ENCODE measurements at places on chromosomes 2 and 18.

DNA sequence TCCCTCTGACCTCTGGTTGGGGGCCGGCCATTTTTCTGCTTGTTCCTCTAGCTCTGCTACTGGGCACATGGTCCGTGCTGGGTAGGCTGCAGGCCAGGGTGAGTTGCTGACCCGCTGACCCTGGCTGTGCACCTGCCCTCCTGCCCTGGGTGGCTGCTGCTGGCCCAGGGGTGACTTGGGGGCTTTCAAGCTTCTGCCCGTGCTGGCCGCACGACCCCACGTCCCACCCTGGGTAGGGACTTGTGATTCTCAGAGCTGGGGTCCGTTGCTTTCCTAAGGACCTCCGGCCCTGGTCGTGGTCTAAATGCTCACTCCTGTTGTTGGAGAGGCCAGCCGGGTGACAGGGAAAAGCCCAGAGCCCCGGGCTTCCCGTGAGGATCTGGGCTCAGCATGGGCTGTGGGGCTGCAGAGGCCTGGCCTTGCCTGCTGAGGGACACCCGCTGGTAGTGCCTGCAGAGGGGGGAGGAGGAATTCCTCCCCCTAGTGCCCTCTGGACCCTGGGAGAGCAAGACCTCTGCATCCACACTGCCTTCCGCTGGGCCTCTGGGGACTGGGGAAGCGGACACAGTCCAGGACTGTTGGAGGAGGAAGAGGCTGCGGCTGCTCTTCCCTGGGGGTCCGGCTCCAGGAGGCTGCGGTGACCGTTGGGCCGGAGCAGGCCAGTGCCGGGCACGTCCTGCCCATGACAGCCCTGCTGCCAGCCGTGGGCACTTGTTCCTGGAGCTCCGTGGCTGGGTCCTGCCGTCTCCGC is 6.3 kb upstream of the GAL3ST2 start:
- DNase-seq, result no peak

DNA sequence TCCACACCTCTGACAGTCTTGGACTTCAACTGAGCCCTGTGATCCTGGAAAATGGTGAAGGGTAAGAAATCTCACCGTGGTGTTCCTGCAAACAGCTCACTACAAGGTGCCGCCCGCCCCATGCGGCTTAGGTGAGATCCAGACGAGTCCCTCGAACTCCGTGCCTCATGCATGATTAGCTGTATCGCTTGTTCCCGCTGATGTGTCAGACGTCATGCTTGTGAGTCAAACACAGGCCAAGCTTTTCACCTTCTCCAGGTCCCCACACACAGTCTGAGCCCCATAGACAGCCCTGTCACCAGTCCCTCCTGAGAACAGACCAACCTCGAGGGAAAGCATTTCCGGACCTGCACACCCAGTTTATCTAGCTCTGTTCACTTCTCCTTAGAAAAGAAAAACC is 740.5 kb downstream of the GALR1 start:
- DNase-seq, result no peak

DNA sequence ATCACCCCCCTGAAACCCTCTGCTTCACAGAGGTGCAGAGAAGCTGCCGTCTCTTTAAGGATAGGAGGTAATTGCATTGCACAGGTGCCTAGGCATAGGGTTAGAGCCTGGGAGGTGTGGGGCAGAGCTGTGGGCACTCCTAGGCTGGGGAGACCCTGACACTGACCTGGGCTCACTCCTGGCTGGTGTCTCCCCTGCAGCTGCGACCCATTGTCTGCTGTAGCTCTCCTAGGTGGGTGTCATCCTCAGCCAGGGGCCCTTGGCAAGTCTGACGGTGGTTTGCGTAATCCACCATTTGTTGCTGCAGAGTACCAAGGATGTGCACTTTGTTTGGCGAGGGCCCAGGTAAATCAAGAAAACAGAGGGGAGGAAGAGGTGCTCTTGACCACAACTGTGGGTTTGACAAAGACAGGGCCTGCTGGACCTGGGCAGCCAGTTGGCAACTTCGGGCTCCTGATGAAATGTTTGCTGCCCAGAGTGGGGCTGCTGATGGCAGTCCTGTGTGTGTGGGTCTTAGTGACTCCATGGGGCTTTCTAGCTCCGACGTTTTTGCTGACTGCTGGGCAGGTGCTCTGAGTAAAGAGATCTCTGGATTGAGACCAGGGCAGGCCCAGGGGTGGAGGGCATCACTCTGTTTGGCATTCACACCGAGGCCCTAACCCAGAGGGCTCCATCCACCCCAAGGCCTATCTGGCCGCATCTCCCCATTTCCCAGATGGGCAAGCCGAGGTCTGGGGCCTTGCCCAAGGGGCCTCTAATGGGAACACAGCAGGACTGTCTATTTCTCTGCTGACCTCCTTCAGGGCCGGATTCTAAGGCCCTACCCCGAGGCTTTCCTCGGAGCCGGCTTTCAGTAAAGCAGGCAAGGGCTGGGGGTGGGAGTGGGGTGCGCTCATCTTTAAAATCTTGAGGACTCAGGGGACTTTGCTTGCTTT is 67.7 kb downstream of the EDAR start:
- DNase-seq, result no peak

GRCh38 chr2:123659120-123659519 is 366.0 kb upstream of the CNTNAP5 start:
- DNase-seq, result no peak

- no peak for DNase-seq
Measured at GRCh38 chr2:109046925-109047508, 58.0 kb upstream of the EDAR start.

DNA sequence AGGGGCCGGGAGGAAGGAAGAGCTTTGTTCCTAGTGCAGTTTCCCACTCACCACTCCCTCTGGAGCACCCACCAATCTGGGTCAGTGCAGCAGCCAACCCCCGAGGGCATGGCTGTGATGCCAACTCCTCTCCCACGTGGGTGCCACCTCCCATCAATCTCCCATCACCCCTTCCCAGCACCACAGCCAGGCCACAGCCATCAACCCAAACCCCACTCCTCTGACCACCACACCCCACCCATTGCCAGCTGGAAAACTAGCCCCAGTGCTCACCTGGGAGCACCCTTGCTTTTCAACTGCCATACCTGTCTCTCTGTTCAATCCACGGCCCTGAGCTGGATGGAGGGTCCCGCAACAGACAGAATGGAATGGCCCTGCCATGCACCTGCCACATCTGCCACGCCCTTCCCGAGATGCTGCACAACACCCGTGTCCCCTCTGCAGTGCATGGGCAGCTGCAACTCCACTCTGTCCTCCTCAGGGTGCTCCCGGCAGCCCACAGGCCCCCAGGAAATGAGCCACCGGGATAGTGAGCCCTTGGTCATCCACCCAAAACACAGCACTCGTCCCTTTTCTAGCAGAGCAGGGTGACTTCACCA is 112.4 kb upstream of the ID2 start:
- DNase-seq, result no peak

- peak; percentile 29 for DNase-seq
Measured at GRCh38 chr2:24076849-24077534, 866 bp upstream of the SF3B6 start.

GRCh38 chr2:169598982-169599381 is 14.8 kb downstream of the PPIG start:
- no peak for DNase-seq

DNA sequence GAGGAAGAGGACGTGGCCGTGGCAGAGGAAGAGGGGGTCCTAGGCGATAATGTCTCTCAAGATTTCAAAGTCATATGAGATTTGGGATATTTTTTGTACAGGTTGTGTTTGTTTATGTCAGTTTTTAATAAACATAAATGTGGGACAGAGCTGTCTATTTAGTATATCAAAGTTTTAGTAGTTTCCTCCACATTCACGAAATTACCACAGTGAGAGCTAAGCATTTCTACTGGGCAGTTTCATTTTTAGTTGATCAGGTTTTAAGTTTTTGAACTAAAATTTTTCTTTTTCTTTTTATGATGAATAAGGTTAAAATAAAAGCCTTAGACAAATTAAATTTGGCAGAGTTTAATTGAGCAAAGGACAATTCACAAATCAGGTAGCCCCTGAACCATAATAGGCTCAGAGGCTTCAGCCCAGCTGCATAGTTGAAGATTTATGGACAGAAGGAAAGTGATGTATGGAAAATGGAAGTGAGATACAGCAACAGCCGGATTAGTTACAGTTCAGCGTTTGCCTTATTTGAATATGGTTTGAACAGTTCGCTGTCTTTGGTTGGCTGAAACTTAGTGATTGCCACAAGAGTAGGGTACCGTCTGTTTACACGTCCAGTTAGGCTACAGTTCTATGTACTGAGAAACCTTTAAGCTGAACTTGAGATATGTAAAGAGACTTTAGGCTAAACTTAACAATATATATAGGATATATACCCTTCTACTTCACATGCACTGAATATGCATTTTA is 17.1 kb downstream of the SNRPD1 start:
- DNase-seq, result no peak

DNA sequence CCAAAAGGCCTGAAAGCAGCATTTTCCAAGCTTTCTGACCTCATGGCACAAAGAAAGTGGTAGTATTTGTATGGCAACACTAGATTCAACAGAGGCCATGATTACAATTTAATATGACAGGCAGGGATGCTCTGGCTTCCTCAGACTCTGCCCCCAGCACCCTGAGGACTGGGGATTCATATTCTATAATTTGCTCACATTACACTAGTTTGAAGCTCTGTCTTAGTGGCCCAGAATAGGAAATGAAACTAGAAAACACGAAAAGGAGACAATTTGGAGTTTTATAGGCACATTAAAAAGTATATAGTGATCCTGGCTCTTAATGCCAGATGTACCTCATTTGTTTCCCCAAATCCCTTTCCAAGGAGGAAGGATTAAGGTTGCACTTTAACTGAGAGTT is 173.0 kb upstream of the STK17B start:
- no peak for DNase-seq

- DNase-seq, result no peak
Measured at GRCh38 chr2:227657199-227657845, 9.3 kb upstream of the SCYGR5 start.

GRCh38 chr2:101190747-101191516 is 39.8 kb upstream of the TBC1D8 start:
- DNase-seq, result no peak

- no peak for DNase-seq
Measured at GRCh38 chr18:21369146-21369545, 127.1 kb downstream of the GREB1L start.

DNA sequence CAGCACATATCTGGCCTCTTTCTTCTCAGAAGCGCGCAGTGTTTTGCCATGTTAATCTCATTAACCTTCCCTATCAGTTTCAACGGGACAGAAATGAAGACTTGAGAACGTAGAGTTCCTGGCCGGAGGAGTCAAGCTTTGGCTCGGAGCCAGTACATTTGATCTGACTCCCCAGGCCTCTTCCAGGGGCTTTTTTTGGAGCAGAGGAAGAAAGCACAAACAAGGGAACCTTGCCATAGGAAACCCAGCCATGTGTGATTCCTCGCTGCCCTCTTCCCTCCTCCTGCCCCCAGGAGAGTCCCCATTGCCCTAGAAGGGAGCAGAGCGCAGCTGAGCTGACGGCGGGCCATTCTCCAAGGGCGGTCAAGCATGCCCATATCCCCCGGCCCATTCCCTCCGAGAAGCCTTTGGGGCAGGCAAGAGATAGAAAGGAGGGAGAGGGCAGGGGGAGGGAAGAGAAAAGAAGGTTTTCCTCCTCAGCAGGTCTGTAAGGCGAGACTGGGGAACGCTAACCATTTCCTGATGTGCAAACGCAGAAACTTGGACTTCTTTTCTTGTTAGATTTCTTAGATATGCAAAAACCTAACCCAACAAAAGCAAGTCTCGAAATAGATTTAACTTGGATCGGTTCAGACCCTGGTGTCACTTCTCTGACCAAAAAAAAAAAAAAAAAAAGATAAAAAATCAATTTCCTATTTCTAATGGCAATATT is 63.7 kb upstream of the POU3F3 start:
- no peak for DNase-seq

GRCh38 chr2:12776521-12776961 is 59.8 kb downstream of the TRIB2 start:
- DNase-seq, result no peak

DNA sequence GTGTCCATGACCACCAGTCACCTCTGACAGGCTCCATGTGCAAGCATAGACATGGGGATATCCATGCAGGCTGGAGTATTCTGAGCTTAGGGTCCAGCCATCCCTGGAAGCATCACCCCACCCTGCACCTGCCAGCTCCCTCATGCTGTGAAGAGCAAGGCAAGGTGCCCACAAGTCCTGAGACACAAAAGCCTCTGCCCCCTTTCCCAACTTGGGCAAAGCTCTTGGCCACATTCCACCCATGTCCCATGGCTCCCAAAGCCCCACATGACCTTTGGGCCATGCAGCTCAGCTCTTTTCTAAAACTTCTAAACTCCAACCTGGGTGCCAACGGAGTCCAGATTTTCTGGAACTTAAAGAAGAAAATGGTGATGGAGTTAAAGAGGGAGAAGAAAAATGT is 99.8 kb upstream of the SH3BP4 start:
- no peak for DNase-seq

DNA sequence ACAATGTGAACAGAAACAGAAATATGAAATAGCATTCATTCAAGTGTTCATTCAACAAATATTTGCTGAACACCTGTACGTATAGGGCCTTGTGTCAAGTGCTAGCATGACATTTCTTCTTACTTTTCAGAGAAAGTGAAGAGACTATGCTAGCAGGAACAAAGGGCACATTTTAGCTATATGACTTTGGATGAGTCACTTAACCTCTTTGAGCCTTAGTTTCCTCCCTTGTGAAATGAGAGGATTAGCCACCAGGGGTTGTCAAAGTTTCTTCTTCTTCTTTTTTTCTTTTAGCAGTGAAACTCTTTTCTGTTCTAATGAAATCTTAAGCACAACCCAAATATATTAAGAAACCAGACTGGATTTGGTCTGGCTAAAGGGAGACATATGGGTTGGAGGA is 53.1 kb downstream of the FIGN start:
- DNase-seq, result no peak

DNA sequence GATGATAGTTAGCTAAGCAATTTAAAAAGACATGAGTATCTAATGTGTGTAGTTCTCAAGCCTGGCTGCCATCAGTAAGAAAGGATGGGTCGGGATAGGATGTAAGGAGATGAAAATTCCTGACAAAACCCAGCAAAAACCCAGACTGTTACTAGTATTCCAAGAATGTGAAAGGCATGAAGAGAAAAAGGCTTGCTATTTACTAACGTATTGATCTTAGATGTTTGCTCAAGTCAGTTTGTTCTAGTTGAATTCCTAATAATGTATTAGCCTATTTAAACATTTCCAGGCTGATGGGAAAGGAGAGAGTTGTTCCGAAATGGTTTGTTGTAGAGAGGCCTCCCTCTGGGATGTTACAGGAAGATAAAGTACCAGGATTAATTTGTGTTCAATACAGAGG is 88.2 kb downstream of the ZNF532 start:
- DNase-seq, result no peak
